ENCODE measurements at places on chromosomes 5 and 9.

- no peak for DNase-seq
Measured at GRCh38 chr9:34252670-34253459, 74.0 kb downstream of the UBAP1 start.

- no peak for DNase-seq
Measured at GRCh38 chr9:126587187-126588185, 26.2 kb upstream of the LMX1B start.

DNA sequence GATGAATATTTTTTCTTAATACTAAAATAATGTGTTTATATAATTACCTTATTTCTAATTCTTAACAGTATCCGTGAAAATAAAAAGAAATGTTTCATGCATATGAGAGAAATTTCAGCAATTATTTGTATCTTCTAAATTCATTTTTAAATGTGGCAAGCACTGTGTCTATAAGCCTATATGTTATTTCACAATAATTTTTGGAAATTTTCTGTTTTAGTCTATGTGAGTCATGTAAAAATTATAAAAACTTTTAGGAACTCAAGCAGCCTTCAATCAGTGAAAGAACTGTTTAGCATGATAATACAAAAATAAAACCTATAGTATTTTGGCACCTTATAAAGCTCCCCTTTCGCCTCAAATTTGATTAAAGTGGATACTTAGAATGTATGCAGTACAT, 96.8 kb downstream of the ZCCHC7 start:
- no peak for DNase-seq

DNA sequence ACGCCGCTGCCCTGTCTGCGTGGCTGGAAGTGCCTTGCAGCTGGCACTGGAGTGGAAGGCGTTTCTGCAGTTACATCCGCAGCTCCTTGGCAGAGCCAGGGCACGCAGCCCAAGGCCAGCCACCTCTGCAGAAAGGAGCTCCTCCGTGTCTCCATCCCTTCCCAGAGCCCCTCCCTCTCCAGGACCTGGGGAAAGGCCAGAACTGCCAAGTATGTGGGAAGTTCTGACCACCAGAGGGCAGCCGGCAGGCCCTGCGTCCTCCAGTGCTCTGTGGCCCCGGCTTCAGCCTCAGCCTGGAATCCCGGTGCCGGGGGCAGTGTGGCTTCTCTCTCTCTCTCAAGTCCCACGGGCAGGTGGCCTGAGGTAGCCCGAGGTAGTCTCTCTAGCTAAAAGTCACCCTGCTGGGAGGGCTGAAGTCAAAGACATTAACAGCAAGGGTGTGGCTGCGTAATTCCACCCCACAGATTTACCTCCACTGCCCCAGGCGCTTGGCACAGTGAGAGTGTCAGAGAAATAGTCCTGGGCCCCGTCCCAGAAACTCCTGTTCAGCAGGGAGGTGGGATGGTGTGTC, 101.7 kb upstream of the FCN2 start:
- DNase-seq = no peak

- DNase-seq = no peak
Measured at GRCh38 chr9:135724186-135724787, 22.3 kb downstream of the KCNT1 start.

DNA sequence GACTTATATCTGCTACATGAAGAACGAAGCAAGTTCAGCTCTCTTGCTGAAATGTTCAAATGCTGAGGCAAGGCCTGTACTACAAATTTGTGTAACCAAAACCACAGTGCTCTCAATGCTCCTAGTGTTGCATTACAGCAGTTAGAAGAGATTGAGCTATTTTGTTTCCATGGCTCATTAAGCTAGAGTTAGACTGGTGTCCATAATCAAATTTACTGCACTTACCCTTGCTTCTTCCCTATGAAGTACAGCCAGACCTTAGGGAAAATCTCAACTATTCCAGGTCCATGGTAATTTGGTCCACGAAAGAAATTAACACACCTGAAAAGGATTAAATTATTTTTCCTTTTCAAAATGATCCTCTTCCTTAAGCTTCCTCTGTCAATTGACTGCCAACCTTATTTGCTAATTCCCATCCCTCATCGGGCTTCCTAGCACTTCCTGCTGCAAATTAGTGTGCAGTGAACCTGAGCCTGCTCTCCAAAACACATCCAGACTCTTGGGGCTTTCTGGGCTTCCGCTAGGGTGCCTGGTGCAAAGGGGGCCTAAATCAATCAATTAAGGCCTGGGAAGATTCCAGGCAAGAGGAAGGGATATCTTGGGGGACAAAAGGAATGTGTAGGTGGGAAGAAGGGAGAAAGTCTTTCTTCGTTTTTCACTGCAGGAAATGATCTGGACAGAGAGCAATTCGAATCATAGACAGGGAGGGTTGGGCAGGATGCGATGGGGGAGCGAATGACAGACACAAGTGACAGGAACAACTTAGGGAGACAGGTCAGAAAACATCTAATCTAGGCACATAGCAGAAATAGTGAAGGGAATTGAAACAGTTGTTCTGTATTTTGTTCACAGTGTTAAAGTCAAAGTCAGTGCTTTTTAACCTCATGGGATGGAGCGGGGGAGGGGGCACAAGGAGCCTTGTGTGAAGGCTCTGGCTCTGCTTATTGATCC, 542.4 kb downstream of the RAB3C start:
- DNase-seq = no peak

DNA sequence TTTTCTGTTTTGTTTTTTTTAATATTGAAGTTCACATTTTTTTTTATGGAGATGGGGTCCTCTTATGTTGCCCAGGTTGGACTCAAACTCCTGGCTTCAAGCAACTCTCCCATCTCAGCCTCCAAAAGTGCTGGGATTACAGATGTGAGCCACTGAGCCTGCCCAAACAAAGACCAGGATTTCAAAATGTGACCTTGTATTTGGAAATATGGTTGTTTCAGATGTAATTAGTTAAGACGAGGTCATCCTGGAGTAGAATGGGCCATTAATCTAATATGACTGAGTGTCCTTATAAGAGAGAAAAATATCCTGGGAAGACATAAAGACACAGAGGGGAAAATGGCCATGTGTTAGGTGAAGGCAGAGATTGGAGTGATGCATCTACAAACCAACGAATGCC, 340.5 kb downstream of the RAB3C start:
- DNase-seq = no peak

- DNase-seq = no peak
Measured at GRCh38 chr5:116576053-116576713, 1.6 kb upstream of the SEMA6A start.

GRCh38 chr9:102768002-102768401, 227.1 kb upstream of the CYLC2 start:
- DNase-seq = no peak

DNA sequence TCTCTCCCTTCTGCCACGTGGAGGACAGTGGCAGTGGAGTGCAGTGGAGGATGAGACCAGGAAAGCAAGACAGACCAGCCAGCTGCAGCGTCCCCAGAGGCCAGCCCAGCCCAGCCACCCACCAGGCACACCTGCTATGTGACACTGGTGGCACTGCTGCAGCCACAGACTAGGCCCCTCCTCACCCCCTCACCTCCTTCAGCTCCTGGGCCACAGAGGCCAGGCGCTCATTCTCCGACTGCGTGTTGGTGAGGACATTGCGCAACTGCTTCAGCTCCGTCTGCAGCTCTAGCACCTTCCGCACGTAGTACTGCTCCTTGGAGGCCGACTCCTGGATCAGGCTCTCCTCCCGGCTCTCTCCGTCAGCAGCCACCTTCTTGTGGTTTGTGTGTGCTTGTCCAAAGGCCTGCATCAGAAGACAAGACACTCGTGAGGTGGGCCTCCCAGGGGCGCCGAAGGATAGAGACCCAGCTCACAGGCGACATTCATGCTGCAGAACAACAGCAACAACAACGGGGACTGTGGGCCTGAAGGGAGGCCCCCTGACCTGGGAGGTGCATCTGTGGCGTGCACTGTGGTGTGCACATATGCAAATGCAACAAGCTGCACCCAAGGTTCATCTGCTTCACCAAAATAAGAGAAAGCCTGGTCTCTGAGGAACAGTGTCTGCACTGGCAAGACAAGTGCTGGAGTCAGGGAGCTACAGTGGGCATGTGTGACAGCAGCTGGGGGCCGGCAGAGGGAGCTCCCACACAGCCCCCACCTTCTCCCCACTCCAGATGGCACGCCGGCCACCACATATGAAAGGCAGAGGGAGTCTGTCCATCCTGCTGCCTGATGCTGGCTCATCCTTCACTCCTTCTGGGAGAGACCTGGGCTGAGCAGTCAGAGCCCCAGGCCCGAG, 35.5 kb downstream of the BICD2 start:
- no peak for DNase-seq

GRCh38 chr9:22241611-22242010, 205.0 kb upstream of the DMRTA1 start:
- DNase-seq = no peak

GRCh38 chr5:130168211-130168610, 263.9 kb downstream of the CHSY3 start:
- no peak for DNase-seq

- DNase-seq = no peak
Measured at GRCh38 chr9:136629879-136630661, 32.6 kb upstream of the EGFL7 start.

DNA sequence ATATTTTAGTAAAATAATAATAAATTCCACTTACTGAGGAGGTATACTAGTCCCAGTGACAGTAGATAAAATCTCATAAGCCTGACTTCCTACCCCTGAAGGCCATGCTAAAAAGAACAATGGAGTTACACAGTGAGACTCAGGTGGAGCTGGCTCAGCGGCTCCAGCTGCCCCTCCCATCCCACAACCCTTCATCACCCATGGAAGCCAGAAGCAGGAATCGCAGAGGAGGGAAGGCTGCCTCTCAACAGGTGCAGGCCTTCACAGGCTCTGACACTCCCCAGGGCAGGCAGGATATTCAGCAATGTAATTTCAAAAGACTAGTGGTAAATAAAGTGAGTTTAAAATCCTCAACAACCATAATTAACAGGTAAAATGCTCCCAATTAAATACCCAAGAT, 67.5 kb downstream of the FANCC start:
- no peak for DNase-seq

- DNase-seq = no peak
Measured at GRCh38 chr5:135715267-135716055, 119.0 kb upstream of the SLC25A48 start.

GRCh38 chr5:34738381-34738780, 82.3 kb downstream of the RAI14 start:
- no peak for DNase-seq
